ENCODE measurements at places on chromosomes 2 and 18.

GRCh38 chr2:124048664-124049063 is 23.6 kb downstream of the CNTNAP5 start:
- DNase-seq = no peak

DNA sequence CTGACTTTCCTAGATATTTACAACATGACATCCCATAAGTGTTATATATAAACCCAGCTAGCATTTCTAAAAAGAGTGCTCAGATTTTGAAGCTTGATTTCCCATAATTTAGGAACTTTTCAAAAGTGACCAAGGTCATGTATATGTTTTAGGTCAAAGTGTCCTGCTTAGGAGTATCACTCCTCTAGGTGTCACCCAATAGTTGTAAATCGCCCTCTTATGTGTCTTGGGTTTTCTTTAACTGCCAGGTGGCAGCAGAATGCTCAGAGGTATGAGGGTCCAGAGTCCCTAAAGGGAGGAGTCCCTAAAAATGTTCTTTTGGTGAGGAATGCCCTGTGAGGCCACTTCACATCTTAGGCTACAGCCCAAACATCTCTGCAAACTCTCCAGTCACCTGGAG is 358.3 kb downstream of the CELF4 start:
- DNase-seq = no peak

- DNase-seq = no peak
Observed at GRCh38 chr2:69145204-69145603, 132.2 kb downstream of the ANTXR1 start.

DNA sequence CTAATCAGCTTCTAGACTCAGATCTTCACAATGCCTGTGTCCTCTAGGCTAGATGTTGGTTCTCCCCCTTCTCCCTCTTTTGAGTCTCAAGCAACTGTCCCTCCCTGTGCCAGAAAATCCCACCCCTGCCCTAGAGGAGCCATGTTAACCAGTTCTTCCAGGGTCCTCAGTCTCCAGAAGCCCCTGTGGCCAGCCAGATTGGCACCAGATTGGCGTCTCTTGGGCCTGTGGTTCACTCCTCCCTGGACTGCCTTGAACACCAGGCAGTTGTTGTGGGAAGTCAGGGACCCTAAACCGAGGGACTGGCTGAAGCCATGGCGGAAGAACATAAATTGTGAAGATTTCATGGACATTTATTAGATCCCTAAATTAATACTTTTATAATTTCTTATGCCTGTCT is 36.6 kb downstream of the CYP26B1 start:
- no peak for DNase-seq

DNA sequence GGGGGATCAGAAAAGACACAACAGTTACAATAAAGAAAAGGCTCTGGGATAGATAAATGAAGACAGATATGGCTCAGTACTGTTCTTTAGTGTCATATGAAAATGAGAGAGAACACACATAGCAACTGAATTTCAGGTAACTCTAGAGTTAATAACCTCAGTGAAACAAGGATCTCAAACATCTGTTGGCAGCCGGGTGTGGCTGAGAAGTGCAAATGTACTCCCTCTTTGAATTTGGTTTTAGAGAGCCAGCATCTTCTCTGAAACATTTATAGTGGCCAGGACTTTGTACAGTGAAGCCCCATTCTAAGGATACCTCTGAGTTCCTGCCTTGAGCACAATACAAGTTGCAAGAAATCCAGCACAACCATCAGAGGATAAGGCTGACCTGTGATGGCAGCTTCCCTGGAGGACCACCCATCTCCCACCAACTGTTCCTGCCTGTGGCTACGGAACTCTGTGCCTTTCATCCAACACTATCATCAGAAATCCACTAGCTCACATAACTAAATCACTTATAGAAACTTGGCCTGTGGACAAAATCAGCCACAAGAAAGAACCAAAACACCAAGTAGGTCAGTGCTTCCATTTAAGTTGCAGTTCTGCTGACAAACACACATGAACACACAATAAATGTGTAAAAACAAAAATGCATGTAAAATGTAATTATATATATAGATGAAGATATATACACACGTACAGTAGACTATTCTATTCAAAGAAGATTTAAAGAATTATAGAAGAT is 37.3 kb upstream of the PEX13 start:
- DNase-seq = no peak

- DNase-seq = no peak
Observed at GRCh38 chr2:42844901-42845821, 52.8 kb upstream of the HAAO start.

- DNase-seq = no peak
Observed at GRCh38 chr18:11909591-11910026, 1.5 kb upstream of the MPPE1 start.

- DNase-seq = no peak
Observed at GRCh38 chr2:16335604-16335930, 330.1 kb downstream of the CYRIA start.

DNA sequence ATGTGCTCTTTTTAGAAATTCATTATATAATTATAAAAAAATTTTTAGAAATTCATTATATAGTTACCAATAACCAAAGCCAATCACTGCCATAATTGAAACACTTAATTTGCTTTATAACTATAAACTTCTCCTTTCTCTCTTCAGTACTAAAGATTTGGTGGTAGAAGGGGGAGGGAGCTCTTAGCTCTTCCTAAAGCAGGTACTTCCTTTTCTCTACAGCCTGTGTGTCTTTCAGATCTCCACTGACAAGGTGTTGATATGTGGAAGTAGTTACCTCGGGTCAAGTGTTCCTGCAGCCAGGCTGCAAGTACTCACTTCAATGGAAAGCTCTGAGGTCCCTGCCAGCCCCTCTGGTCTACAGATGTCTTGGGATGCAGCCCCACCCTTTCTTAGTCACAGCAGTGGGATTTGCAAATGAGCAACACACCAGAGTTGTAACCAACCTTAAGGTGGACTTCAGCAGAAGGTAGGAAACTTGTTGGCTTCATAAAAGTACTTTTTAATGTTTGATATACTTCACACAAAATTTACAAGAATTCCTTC is 690.0 kb downstream of the ARHGAP15 start:
- DNase-seq = no peak

GRCh38 chr2:228690681-228691080 is 509.2 kb upstream of the SPHKAP start:
- DNase-seq = no peak

GRCh38 chr2:54956111-54956627 is 94.1 kb downstream of the RTN4 start:
- DNase-seq = no peak

- DNase-seq = no peak
Observed at GRCh38 chr2:16149349-16150243, 209.2 kb downstream of the MYCN start.

GRCh38 chr2:196983934-196984333 is 57.4 kb upstream of the PGAP1 start:
- DNase-seq = no peak

- DNase-seq = no peak
Observed at GRCh38 chr2:226838722-226839121, 2.9 kb downstream of the RHBDD1 start.

GRCh38 chr2:393711-394696 is 106.1 kb upstream of the ALKAL2 start:
- peak; percentile 12 for DNase-seq

DNA sequence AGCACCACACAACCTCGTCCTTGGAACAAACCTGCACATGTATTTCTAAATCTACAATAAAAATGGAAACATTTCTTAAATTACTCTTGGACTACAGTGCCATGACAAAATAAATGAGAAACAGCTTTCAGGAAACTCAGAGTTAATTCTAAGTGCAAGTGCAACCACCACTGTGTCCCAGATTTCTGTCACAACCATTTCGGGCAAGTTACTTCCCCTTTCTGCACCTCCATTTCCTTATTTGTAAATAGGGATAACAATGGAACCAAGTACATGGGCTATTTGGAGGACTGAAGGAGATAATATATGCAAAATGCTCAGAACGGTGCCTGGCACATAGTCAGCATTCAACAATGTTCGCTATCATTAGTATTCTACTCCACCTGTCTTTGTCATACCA is 93.2 kb downstream of the CACNB4 start:
- DNase-seq = no peak

GRCh38 chr2:14285812-14286211 is 346.7 kb upstream of the LRATD1 start:
- DNase-seq = no peak

GRCh38 chr2:36811071-36811470 is 114.6 kb downstream of the VIT start:
- no peak for DNase-seq

- no peak for DNase-seq
Observed at GRCh38 chr18:75162467-75162866, 46.5 kb downstream of the PTGR3 start.

- DNase-seq = no peak
Observed at GRCh38 chr2:203797712-203798111, 69.9 kb upstream of the CTLA4 start.

GRCh38 chr2:164877169-164877568 is 35.5 kb upstream of the COBLL1 start:
- DNase-seq = no peak

DNA sequence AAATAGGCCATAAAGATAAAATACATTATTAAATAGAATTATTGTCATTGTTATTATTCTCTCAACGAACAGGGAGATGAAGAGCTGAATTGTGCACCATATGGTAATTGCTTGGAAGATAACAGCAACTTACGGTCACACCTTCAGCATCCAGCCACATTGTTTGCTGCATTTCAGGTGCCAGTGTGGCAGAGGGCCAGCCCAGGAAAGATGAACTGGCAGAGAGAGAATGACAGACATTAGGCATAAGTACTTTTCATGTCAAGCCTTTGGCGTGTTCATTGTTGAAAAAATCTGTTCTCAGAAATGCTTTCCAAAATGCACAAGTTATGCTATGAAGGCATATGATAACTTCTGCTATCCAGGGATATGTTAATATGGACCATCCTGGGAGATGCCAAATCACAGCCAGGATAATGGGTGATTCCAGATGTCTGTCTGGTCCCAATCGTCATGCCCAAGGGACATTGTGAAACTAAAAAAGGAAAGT is 748.6 kb upstream of the PIK3C3 start:
- DNase-seq = no peak

DNA sequence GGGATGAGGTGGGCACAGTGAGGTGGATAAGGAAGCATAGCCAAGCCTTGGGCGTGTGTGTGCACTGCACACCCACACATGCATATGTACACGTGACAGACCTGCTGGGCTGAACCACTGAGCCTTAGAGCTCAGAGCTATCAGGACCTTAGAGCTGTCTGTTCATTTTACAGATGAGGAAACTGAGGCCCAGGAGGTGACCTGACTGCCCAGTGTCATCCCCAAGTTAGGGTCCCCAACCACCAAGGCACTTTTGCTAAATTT is 8.2 kb upstream of the SNED1 start:
- DNase-seq = no peak

GRCh38 chr2:41698678-41699422 is 349.0 kb upstream of the PKDCC start:
- DNase-seq = peak; percentile 4

DNA sequence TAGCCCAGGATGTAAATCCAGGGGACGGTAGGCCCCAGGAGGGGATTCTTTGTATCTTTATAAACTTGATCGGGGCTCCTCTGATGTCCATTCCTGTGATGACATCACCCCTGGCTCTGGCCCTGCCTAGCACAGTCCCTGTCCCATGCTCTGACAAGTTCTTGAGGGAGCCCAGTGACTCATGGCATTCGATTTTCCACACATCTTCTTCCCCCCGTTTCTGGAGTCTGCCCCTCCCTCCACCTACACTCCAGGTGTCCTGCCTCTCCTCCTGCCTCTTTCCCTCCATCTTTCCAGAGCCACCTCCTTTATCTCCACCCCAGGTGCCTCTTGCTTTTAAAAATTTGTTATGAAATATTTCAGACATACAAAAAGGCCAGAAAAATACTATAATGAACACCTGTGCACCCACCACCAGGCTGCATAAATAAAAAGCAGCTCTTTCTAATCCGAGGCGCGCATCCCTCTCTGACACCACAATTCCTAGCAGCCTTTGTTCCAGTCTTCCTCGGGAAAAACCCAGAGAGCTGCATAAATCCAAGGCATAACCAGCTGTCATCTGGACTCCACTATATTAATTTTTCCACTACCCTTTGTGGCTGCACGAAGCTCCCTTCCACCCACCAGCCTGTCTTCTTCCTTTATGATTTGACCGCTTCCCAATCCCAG is 207.7 kb downstream of the ZBTB7C start:
- no peak for DNase-seq

- DNase-seq = no peak
Observed at GRCh38 chr2:160541745-160542144, 48.1 kb upstream of the RBMS1 start.

GRCh38 chr2:4073026-4073569 is 369.7 kb downstream of the DCDC2C start:
- DNase-seq = no peak

GRCh38 chr2:32064021-32064601 is 755 bp downstream of the SPAST start:
- no peak for DNase-seq

GRCh38 chr2:118764855-118765254 is 82.6 kb downstream of the EN1 start:
- no peak for DNase-seq

All from stimulated activated CD4-positive, alpha-beta T cell treated with anti-CD3 and anti-CD28 coated beads, Interleukin-1b, Interleukin-23, amount 100 ng/mL, for 1 hour (primary cell).